ENCODE measurements at places on chromosomes 7 and 10.

DNA sequence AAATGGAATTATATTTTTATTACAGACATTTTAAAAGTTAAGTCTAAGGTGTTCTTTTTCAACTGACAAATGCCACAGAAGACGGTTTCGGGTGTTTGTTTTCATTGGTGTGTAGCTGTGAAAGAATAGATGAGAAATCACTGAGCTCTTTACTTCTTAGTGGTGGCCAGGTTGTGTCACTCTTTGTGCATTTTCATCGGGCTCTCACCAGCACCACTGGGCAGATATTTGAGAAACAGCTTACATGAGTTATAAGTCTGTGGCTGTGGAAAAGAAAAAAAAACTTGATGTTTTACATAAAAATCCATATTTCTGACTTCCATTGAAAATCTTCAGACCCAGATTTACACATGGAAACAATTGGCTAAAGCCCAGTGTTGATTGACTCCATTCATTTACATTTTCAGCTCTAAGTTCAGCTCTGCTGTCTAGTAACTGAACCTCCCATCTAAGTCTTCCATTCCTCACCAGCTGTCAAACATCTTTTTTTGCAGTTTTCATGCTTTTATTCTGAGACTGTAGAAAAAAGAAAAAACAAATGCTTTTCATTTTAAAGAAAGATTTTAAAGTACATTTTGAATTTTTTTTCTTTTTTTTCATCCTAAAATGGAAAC is 22.3 kb downstream of the CABCOCO1 start:
- DNase-seq: no peak

- DNase-seq: no peak
Measured at GRCh38 chr7:79893991-79894390, 240.6 kb upstream of the GNAI1 start.

- DNase-seq: no peak
Measured at GRCh38 chr7:92614660-92615174, 24.5 kb upstream of the FAM133B start.

DNA sequence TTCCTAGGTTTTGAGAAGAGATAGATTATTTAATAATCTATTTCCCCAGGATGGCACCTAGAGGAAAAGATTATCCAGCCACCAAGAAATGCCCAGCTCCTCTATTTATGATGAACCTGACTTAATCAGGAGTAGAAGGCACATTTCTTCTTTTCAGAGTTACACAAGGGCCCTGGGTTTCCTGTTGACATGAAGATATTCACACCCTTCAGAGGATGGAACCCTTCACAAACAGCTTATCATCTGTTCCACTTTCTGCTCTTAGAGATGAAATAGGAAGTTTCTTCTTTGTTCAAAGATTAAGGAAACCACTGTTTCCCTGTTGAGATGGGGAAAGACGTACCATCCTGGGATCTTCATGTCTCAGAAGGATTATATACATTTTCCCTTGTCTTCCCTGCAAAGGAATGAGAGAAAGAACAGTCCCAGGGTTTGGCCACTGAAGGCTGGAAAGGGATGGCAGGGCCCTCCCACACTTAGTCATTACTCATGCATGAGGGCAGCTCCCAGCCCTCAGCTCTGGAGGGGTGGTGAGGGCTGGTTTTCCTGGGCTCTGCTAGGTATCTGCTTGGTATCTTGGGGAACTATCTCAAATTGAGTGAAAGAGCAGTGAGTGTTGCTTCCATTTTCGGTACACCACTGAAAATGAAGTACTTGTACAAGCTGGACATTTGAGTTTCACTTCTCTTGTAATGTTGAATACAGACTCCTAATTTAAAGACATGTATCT is 64.0 kb downstream of the MTPAP start:
- DNase-seq: no peak

DNA sequence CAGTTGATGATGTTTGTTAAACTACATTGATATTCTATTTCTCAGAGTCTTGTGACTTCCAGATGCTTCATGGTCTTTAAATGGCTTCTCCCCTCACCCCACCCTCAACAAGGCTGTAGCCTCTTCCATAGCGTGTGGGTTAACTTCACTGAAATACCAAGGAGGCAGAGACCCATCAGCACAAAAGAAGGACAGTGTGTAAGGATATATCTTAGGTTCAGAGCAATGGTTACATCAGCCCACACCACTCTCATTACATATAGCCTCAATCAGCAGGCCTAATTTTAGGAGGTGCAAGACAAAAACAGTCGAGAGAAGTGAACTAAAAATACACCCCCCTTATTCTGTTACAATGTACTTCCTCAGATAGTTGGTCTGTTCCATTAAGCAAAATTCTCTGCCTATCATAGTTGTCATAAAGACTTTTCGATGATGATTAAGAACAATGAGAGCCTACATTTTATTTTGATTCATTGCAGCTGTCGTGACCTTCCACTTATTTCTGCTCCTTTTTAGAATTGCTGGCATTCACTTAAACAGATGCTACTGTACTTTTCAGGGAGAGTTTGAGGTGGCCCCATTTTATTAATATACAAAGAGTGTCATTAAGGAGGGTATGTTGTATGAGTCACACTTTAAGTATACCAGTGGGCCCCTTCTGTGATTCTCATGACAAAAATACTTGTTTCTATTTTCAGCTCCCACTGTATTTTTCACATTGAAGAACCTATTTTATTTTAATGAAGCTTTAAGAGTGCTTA is 52.1 kb downstream of the WIPF3 start:
- DNase-seq: no peak

DNA sequence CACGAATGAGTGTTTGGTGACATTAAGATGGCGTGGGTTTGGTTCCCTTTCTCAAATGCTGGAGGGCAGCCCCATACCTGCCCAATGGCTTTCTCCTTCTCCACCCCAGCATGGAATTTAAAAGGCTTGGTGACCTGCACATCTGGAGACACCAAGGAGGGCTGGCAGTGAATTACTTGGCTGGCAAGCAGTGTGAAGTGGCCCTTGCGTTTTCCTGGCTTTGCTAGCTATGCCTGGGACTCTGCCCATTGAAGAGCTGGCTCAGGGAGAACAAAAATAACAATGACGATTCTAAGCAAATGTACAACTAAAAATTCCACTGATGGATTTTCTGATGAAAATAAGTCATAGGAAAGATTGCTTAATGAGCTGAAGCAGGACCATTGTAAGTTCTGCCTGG is 203.7 kb downstream of the CYP26A1 start:
- DNase-seq: no peak

DNA sequence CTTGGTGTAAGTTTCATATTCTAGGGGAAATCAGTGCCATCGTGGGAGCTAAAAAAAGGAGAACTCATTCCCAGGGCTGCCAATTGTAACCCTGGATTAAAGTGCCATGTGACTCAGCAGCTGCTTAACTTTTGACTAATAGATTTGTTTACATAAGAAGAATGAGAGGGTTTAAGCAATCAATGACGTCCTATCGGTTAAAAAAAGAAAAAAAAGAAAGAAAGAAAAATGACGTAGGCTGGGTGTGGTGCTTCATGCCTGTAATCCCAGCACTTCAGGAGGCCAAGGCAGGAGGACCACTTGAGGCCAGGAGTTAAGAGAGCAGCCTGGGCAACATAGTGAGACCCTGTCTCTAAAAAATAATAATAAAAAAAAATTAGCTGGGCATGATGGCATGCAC is 116.2 kb upstream of the AFAP1L2 start:
- no peak for DNase-seq

DNA sequence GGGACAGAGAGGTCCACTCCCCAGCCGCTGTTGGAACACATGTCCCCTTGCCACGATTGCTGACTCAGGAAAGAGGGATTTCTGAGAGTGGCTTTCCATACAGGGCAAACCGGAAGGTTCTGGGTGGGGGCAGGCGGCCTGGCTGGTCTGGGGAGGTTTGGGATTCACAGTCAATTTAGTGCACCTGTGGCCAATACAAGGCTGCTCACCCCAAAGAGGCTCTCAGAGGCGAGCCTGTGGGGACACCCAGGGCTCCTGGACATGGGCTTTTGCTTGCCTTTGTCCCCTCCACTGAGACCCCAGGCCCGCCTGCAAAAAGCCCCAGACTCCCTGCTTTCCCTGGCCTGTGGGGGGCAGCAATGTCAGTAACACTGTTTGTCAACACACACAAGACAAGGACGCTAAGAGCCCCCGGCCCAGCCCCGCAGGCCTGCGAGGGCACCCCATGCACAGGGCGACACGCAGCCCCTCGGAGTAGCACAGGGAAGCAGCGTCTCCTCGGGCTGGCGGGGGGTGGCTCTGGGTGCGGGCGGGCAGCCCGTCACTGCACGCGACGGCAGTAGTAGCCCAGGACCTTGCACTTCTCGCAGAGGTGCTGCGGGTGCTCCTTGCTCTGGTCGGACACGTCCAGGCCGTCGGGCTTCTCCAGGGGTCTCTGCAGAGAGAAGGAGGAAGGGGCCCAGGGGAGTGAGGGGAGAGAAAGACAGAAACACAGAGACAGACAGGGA is 38.7 kb downstream of the PPIF start:
- peak; percentile 24 for DNase-seq

- no peak for DNase-seq
Measured at GRCh38 chr7:100079024-100079560, 2.4 kb downstream of the ZNF3 start.

DNA sequence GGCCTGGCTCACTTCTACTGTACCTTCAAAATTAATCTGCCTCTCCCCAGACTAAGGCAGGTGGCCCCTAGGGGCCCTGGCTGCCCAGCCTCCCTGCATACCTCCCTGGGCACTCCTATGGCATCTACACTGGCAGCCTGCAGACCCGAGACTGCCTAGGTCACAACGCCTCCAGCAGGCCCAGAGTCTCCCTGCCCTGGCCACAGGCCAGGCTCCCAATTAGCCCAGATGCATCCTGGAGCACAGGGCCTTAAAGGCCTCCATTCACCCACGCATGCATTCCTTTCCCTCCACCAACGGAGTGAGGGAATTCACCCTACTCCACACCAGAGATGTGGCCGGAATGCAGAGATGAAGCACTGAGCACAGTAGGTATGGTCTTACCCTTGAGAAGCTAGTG is 1.9 kb downstream of the CHAT start:
- DNase-seq: no peak

GRCh38 chr10:70993051-70993450 is 104.7 kb upstream of the PCBD1 start:
- DNase-seq: no peak

DNA sequence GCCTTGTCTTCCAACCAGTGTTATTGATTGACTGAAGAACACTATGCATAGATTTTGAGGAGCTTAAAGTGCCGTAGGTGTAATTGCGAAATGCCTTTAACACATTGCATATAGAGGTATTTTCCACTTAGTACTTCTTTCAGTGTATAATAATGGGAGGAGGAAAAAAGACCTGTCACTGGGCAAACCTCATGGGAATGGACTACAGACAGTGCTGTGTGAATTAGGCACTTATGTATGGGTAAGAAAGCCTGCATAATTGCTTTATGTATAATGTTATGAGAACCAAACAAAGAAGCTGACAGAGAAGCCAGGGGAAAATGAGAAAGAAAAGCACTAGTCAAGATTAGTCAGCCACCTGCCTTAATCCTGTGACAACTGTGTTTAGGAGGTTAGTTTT is 12.4 kb upstream of the SCRN1 start:
- DNase-seq: no peak

DNA sequence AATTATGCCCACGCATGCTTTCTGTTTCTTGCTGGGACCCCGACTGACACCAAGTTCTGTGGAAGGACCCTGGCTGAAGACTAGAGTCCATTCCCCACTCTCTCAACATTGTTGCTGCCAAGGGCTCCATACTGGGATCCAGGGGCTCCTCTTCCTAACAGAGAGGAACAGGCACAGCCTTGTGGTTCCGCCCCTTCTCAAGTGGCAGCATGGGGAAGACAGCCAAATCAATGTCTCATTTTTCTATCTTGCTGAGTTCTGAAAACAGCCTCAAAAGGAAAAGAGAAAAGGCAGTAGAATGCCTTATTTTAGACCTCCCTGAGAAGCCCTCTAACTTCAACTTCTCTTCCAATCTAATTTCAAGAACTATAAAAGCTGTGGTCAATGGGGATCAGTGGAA is 23.7 kb upstream of the LAMB1 start:
- DNase-seq: no peak

DNA sequence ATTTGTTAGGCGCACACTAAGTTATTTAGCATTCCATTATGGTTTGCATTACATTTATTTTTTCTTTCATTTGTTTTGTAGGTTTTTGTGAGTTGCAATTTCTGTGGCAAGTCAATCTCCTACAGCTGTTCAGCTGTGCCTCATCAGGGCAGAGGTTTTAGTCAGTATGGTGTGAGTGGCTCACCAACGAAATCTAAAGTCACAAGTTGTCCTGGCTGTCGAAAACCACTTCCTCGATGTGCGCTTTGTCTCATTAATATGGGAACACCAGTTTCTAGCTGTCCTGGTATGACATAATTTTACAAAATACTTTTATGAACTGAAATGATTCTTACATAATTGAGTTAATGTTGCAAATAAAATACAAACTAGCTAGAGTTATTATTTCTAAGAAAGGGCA is 29.5 kb downstream of the MIOS start:
- DNase-seq: no peak

DNA sequence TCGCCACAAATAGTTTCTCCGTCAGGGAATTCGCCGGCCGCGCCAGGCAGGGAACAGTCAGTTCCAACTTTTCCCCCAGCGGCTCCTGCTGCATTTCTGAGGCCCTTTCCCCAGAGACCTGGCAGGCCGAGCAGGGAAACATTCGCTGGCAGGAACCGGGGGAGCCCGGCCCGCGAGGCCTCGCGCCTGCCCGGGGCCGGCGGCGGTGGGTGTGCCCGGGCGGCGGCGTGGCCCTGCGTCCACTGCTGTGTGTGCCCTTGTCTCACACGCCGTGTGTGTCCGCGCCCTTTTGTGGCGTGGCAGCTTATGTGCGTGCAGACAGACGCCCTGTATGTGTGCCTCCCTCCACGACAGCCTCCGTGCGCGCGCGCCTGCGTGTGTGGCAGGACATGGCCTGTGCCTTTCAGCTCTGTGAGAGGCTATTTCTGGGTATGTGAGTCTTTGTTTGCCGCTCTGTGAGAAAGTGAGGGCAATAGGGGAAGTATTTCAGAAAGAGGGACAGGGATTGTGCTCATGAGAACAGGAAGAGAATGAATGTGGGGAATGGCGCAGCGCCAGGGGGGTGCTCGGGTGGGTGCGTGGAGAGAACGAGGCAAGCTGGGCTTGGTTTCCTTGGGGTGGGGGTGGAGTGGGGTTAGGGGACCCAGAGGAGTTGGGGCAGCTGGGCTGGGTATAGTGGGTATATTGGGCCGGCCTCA is 689 bp upstream of the SMARCD3 start:
- peak; percentile 69 for DNase-seq

- DNase-seq: no peak
Measured at GRCh38 chr7:67976490-67976889, 979.9 kb downstream of the TYW1 start.

DNA sequence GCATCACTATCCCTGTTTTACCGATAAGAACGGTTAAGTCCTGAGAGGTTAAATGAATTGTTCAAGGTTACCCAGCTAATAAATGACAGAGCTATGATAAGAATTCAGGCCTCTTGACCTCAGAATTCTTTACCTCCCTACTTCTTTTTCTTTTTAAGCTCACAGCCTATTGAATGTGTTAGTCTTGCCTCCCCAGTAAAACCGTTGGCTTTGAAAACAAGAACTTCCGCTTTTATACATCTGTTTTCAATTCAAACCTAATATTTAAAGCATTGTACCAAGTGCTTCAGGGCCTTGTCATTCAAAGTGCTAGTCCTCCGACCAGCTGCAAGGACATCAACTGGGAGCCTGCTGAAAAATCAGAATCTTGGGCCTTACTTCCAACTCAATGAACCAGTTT is 15.6 kb downstream of the SEC31B start:
- DNase-seq: no peak

- DNase-seq: no peak
Measured at GRCh38 chr7:88458946-88459345, 152.3 kb upstream of the STEAP4 start.

All from frontal cortex (tissue), 4 donors.